Activated CD8-positive, alpha-beta memory T cell treated with anti-CD3 and anti-CD28 coated beads, Interleukin-2, amount 10 ng/mL, durations not matched to agents 7 days and 5 days (primary cell): ENCODE measurements at places on chromosomes 16 and 17.
A peak's percentile ranks its signal among the peaks of the same experiment; 100 is the strongest.

DNA sequence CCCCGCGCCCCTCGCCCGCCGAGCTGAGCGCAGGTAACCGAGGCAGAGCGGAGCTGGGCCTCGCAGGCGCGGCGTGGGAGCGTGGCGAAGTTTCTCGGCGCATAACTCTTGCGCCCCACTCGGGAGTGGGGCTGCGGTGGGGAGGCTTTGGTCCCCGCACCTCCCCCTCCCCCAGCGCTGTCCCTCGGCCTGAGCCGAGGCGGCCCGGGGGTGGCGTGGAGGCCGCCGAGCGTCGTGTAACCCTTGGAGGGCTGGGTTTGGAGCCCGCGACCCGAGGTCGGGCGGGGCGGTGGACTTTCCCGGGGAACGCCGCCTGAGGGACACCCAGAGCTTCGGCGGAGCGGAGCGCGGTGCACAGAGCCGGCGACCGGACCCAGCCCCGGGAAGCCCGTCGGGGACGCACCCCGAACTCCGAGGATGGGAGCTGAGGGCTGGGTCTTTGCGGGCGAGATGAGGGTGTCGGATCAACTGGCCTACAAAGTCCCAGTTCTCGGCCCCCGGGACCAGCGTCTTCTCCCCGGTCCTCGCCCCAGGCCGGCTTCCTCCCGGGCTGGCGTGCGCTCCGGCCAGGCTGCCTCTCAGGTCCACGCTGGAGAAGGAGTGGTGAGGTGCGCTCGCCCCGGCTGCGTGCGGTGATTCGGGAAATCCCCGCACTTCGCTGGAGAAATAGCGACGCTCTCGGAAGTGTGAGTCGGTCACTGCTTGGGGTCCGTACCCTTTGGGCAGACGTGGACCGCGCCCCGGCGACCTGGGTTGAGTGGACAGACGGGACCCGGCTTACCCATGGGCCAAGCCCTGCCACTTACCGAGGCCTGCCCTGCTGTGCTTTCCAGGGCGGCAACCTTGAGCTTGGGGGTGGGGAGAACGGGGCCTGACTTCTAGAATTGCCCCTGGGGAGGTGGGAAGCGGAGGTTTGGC is 168.4 kb downstream of the RAB11FIP4 start:
- DNase-seq, result no peak

DNA sequence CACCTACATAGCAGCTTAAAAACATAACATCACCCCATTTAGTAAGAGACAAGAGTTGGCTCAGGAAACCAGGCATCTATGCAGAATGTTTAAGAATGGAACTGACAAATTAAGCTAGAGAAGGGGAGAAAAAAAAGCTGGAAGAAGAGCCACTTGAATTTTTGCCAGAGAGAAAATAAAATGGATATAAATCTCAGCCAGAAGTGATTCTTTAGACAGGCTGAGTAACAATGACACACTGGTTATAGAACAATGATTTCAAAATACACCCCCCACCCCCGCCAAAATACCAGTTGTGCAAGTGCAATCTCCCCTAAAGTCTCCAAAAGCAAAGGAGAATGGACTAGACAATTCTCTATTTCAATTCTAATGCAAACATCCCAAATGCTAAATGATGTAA is 22.4 kb downstream of the LSM12 start:
- no peak for DNase-seq

- DNase-seq, result no peak
Observed at GRCh38 chr17:57379237-57379894, 123.0 kb downstream of the MSI2 start.

- DNase-seq, result no peak
Observed at GRCh38 chr16:54318941-54319340, 32.4 kb upstream of the IRX3 start.

- no peak for DNase-seq
Observed at GRCh38 chr17:76079956-76080767, 1.2 kb downstream of the ZACN start.

DNA sequence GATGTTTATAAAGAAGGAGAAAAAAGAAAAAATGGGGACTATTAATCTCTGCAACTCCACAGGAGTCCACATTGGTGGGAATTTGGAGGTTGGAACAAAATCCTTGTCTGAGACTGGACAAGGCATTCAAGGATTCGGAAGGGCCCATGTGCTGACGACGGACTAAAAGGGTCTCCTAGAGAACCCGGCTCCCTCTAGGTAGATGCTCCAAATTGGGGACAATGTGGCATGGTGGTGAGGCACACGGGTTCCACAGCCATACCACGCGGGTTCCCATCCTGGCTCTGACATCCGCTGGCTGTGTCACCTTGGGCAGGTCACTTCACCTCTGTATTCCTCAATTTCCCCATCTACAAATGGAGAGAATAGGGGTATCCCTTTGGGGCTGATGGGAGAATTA is 227.4 kb downstream of the C16orf78 start:
- DNase-seq, result peak; percentile 29

DNA sequence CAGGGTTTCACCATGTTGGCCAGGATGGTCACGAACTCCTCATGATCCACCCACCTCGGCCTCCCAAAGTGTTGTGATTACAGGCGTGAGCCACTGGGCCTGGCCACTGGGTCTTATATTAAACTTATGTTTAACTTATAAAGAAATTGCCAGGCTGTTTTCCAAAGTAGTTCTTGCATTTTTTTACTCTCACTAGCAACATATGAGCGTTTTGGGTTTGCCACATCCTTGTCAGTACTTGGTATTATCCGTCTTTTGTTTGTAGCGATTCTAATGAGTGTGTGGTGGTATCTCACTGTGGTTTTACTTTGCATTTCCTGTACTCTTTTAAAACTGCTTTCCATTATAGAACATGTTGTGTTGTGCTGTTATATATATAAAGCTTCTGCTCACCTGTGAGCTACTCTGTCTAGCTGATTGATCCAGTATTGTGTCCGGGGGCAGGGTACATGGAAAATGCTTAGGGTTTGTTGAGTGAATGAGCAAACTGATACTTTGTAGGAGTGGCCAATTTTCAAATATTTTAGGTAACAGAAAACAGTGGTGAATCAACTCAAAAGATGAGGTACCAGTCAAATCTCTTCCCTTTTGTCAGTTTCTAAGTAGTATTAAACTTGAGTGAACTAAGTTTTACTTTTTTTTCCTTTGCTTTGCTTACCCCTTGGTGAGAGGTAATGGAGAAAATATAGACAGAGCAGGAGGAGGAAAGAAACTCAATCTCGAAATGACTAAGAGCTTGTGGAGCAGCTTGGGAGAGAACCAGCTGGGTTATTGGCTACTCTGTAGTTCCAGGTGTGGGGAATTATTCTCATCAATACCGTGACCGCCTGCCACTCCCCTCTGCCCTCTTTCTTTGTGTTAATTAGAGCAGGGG is 75.8 kb downstream of the PITPNC1 start:
- DNase-seq, result peak; percentile 67
